ENCODE measurements at places on chromosomes 5 and 9.

DNA sequence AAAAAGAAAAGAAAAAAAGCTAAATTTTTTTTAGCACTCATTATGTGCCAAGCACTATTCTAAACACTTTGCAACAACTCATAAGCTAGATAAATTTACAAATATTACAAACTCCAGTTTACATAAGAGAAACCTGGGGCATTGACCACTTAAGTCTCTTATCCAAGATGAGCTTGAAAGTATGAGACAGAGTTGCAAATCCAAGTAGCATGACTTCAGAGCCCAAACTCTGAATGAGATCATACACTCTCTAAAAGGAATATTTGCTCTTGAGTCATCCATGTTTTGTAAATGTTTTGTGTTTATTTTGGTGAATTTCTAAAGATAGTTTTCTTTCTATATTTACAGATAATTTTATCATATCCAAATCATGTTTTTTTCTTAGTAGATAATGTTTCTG, 4.0 kb upstream of the SHOC1 start:
- no peak for DNase-seq

DNA sequence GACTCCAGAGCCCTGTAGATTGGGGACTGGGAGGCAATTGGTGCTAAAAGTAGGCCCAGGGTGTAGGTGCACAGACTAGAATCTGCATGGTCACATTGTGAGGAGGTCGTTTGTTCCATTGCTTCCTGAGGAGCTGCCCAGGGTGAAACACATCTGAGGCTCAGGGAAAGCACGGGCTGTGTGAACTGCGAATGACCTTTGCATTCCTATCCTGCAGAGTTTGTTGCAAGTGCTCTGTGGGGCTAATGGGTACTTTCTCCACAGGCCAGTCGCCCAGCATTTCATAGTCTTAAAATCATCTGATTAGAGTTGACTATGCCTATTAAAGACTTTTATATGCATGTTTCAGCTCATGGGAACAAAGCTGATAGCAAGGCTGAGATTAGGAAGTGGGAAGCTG, 14.4 kb upstream of the SLC46A2 start:
- DNase-seq: no peak

- DNase-seq: no peak
These were observed 293.9 kb upstream of the IRX4 start for GRCh38 chr5:2176581-2176980.

DNA sequence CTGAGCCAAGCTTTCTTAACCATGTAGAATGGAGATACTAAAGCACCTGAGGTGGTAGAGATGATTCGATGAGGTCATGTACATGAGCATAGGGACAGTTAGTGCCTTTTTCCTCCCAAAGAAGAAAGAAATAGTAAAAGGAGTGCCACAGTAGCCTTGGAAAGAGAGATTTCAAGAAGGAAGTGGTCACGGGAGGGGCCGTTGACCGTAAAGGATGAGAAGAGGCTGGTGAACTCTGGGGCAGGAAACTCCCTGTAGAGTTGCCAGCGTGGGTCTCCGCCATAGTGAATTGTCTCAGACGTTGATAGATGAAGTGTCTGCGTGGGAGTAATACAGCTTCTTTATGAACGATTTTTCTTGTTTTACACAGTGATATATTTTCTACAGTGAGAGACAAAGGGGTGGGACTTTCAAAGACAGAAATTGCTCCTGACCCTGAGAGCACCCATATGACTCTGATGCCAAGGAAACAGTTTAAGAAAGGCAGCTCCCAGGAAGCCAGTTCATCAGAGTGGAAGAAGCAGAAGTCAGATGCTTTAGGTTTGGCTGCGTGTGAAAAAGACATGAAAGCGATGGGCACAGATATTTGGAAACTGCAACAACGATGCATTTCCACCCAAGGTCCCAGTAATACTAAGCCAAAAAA, 41.3 kb downstream of the UGCG start:
- DNase-seq: no peak

DNA sequence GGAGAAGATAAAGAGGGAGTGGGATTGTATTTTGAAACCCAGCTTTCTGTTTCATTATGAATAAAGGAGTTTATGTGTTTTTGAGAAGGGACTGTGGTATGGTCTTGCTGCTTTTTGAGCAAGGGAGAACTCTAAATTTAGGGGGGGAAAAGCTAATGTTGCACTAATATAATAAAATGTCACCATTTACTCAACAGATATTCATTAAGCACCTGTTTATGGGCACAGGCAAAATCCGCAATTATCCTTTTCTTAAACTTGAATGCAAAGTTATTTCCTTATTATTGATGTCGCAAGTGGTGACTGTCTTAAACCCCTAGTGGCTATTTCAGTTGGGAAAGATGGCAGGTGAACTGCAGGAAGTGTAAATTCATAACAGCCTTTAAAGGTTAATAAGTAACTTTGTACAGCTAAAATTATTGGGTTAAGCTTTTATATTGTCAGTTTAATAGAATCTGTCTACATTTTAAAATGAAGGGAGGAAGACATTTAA, 1.5 kb downstream of the CDC42SE2 start:
- peak; percentile 12 for DNase-seq

GRCh38 chr5:77558266-77558665, 66.2 kb upstream of the WDR41 start:
- DNase-seq: peak; percentile 8

DNA sequence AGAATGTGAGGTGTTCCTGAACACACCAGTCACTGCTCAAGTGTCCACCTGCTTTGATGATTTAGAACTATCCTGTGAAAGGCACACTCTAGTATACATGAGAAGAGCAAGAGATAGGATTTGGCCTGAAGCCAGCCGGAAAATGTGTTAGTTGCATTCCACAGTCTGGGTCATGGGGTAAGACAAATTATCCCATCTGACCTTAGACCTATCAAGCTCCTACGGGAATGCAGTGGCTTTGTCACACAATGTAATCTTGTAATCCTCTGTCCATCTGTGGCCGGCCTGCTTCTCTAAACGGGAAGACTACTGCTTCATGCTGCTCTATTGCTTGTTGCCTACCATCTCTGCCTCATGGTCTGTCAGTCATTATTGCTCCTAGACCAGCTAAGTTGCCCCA, 92.4 kb upstream of the PRRC1 start:
- no peak for DNase-seq

All from HEK293T (cell line).